Brain microvascular endothelial cell (primary cell): ENCODE measurements at places on chromosomes 2 and 18.

DNA sequence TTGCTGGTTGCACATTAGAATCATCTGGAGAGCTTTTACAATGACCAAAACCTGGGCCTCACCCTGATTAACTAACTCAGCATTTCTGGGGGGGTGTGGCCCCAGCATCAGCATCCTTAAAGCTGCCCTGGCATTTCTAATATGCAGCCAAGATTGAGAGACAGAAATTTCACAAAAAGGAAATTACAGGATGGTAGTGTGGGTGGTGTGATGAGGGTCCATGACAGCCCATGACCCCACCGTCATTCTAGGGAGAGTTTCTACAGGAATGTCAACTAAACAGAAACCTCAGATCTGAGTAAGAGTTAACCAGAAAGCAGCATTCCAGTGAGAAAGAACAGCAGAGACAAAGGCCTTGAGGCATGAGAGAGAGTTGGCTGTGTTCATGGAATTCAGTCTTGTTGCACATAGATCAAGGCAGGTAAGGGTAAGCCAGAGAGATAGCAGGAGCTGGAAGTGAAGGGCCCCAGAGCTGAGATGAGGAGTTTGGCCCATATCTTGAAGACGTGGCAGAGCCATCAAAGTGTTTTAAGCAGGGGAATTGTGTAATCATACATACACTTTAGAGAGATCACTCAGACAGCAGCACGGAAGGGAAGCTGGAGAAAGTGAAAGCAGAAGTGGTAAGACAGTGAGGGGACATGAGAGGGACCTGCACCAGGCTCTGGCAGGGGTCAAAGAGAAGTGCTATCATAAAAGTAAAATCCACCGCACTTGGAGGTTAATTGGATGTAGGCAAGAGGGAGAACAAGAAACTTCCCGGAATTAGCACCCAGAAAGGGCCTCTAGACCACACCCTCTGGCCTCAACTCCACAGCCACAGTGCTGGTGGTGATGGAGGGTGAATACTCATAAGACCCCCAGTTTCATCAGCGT is 7.8 kb upstream of the TRABD2A start:
- peak; percentile 55 for DNase-seq

GRCh38 chr2:152504618-152505017 is 169.6 kb downstream of the FMNL2 start:
- DNase-seq, result peak; percentile 76

GRCh38 chr18:39454866-39455265 is 1889.3 kb upstream of the CELF4 start:
- DNase-seq, result no peak

DNA sequence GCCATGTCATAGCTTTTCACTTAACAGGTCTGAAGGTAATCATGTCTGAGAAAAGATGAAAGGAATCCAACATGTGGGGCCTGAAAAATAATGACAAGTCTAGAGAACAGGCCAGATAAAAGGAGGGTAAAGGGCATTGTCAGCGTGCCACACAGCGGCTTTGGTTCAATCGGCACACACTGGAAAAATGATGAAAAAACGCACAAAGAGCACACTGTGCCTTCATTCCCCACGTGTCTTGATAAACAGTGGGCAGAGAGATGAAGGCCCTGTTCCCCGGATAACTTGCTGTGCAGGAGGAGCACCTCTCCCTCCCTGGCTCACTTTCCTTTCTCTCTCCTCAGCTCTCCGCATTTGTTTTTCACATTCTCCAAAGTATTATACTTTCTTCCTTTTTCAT is 766.3 kb downstream of the TDRD15 start:
- no peak for DNase-seq

GRCh38 chr2:42566025-42566424 is 2.4 kb upstream of the MTA3 start:
- no peak for DNase-seq

- no peak for DNase-seq
Observed at GRCh38 chr18:36419900-36420531, 122.5 kb downstream of the FHOD3 start.

DNA sequence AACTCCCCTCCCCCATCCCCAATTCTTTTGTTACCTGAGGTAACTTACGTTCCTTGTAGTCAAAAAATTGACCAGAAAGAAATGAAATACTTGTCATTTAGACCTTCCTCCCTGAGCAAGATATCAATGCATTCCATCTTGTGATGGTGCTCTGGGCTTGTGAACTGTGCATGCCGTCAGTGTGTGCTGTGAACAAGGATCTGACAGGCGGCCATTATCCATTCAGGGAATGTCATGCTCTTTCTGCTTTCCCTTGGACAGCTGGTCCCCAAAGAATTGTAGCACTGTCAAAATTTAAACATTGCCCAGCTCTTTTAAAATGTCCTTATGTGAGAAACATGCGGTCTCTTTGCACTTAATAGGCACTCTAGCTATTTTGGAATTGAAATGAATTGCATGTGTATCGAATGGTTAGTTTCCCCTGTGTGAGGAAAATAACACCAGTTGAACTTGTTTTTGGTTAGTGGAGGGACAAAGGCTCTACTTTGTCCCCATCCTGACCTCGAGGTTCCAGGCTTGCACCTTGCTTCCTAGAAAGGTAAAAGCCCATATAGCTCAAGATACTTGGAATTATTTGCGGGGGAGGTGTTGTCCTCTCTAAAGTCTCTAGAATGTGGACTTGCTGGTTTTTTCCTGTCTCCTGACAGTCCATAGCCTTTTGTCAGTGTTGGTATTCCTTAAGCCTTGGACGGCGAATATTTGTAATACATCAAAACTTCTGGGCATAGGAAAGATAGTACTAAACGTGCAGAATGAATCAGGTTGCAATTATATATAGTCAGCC is 350.9 kb downstream of the NUP35 start:
- DNase-seq, result no peak

DNA sequence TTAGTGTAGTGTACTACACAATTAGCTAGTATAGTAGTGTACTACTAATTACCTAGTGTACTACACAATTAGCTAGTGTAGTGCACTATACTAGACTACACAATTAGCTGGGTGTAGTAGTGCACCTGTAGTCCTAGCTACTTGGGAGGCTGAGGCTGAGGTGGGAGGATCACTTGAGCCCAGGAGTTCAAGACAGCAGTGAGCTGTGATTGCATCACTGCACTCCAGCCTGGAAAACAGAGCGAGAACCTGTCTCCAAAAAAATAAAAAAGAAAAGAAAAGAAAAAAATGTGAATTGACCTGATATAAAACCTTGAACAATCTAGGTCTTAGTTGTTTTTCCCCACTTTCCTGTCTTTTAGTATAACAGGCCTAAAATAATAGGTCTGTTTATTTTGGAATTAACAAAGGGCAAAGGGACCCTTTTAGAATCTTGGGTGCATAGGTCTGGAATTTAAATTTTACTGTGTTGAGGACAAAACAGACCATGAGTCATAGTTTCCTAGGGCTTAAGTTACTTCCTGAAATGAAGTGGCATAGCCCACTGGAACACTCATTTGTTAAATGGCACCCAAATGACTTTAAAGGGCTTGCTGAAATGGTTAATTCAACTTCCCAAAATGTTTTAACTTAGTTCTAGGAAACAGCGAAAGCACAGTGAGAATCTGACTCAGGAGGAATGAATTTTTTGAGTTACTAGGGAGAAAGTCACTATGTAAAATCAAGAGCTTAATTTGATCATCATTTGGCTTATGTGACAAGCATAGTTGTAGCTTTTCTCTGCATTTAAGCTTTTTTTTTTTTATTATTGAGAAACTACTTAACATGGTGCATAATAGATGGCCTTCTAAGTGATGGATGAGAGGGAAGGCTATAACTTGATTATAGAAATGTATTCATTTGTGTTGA is 50.7 kb upstream of the ARL5A start:
- DNase-seq, result no peak

DNA sequence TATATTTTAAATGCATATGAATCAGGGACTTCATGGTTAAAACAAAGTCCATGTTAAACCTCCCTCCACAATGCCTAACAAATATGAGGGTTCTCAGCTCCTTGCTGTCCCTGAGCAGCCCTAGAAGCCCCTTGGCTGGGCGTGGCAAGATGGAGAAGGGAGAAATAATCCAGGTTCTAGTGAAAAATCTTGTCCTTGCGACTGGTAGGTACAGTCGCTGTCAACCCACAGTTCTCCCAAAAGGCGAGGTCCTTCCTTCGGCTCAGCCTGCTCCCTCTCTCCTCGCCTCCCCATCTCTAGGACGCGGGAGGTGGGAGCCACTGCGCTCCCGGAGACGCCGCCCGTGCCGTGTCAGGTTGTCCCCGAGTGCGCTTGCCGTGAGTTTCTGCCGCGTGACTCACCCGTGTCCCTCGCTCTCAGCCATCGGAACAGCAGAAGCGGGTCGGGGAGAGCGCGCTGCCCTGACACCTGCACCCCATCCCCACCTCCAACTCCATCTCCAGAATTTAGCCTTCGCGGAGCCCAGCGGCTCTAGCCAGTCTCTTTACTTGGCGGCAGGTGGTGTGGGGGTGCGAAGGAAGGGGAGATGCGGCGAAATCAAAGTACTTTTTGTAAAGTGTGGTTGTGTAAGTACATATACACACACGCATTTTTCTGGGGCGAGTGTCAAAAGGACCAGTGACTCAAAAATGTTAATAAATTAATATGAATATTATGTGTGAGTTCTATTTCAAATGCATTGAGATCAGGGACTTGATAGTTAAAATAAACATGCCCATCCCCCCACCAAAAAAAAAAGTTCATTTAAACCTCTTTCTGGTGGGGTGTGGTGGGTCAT is 65.1 kb upstream of the TMEM17 start:
- no peak for DNase-seq

DNA sequence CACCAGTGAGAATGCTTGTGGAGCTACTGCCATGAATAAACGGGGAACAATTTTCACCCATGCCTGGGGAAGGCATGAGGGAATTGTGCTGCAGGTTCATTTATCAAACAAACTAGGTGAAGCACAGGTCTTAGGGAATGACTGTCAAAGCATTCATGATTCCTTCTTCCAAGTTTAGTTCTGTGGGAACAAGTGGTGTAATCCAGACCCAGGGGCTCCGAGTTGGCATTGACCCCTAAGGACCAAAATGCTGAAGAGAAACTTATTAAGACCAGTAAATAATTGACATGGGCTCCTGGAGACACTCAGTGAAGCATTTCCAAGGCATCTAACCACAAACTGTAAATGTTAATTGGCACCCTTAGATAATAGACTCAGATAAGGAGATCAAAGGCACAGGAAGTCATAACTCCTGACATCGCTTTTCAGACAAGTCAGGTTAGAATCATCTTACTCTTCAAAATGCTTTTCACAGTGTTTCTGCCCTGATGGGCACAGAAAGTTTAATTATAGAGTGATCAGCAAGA is 96.9 kb downstream of the SPP2 start:
- DNase-seq, result no peak

GRCh38 chr18:59008302-59008974 is 131.2 kb upstream of the SEC11C start:
- DNase-seq, result peak; percentile 75

DNA sequence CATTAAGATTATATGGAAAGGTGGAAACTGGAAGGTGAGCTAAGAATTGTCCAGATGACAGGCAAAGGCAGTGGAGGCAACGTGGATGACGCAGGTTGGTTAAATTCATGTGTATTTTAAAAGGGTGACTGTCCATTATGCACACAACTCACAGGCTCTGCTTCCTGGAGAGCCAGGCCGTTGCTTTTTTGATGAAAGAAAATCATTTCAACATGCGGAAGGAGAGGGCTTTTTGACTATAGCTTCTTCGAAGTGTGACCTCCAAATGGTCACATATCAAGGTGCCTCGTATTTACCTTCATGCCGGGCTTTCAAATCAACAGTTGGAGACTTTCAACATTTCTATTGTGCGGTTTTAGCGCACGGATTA is 126.7 kb downstream of the MYCN start:
- no peak for DNase-seq

- DNase-seq, result no peak
Observed at GRCh38 chr2:144704709-144705095, 184.8 kb upstream of the ZEB2 start.

DNA sequence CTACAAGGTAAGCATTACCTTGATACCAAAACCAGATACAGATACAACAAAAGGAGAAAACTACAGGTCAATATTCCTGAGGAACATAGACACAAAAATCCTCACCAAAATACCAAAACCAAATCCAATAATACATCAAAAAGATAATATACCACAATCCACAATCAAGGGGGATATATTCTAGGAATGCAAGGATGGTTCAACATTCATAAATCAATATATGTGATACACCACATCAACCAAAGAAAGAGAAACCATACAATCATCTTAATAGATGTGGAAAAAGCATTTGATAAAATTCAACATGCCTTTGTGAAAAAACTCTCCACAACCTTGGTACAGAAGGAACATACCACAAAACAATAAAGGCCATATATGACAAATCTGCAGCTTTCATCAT is 28.4 kb downstream of the DNAH7 start:
- no peak for DNase-seq

- DNase-seq, result no peak
Observed at GRCh38 chr2:85156153-85156552, 23.0 kb downstream of the TCF7L1 start.

GRCh38 chr2:223959688-223960087 is 2.4 kb downstream of the MRPL44 start:
- DNase-seq, result no peak

- no peak for DNase-seq
Observed at GRCh38 chr2:239236808-239237205, 164.0 kb downstream of the HDAC4 start.

- peak; percentile 46 for DNase-seq
Observed at GRCh38 chr2:132824716-132825115, 154.7 kb upstream of the LYPD1 start.

DNA sequence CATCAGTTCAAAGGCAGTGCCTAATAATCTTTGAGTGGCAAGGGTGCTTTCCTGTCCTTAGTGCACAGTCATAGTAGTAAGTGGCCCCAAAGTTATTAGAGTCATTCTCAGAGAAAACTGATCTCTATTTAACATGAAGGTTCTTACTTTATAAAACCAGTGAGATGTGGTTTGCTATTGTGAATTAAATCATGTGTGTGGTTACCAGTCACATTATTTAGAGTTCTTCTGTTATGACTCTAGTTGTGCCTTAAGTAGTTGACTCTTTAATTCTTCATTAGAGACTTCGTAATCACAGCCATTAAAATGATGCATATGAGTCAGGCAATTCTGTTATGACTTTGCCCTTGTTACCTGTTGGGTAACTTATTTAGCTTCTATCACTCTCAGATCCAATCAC is 1392.9 kb upstream of the ACVR2A start:
- no peak for DNase-seq

DNA sequence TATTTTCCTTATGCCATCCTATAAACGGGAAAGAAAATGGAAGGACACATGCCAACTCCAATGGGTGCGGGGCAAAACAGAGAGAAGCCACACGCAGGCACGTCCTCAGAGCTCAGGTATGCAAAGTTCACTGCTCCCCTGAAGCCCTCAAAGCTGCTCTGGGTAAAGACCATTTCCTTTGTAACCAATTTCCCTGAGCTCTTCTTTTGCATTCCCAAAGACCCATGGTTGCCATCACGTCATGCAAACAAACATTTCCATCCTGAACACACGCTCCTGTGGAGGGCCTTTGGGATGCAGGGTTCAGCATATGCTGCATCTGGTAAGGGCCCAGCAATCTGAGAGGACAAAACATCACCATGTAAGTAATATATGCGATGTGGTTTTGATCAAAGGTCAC is 69.4 kb downstream of the EMILIN2 start:
- DNase-seq, result no peak
